ENCODE measurements at places on chromosomes 3 and 15.

- DNase-seq = no peak
Observed at GRCh38 chr3:59235634-59236012, 185.8 kb upstream of the CFAP20DC start.

- no peak for DNase-seq
Observed at GRCh38 chr15:50107591-50108408, 11.2 kb downstream of the ATP8B4 start.

DNA sequence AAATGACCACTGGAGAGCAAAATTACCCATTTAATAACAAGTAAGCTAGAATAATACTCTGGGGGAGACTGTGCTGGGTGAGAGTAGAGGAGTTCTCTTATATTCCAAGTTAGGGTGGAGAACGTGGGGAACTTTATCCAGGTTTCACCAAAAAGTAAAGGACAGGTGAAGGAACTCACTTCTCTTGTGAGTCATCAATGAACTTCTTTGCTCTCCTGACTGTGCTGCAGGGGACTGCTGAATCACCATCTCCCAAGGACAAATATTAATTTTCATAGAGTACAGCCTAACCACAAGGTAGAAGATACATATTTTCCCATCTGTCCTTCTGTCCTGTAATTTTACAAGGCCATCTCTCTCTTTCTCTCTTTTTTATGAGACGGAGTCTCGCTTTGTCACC is 8.3 kb upstream of the PDCD6IP start:
- DNase-seq = no peak

DNA sequence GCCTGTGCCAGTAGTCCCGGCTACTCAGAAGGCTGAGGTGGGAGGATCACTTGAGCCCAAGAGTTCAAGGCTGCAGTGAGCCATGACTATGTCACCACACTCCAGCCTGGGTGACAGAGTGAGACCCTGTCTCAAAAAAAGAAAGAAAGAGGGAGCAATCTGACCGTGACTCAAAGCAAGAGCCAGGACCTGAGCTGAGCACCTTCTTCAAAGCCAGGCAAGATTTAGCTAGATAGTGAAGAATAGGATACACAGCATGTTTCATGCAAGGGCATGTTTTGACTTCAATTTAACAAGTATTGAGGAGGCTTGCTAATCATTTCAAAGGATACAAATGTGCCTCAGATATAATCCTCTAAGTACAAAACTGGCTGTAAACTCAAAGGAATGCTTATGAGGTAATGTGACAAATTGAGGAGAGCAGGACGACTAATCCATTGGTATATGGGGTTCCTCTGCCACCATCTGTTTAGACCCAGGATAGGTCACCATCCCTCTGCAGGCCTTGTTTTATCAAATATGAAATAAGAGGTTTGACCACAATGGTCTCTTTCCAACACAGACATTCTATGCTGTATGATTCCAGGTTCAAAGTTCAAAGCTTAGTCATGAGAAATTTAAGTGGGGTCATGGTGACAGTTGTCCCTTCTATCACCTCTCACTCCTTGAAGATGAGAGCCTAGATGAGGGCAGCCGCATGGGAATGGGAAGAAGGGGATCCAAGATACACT is 33.2 kb downstream of the RAB27A start:
- DNase-seq = no peak

- DNase-seq = no peak
Observed at GRCh38 chr15:83053151-83053550, 13.9 kb downstream of the BTBD1 start.

DNA sequence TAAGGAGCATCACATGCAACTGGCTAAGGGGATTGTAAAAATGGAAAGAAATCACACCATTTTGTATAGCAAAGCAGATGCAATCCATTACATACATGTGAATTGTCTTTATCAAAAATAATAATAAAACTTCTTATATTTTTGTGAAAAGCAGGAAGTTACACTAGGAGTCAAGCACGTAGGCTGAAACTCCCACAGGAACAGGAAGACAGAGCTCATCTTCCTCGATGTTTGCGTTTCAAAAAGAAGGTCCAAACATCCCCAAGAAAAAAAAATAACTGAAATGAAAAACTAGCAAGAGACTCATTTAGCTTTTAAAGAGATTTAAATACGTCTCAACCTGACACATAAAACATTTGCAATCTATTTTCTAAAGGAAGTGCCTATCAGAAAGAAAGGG is 106.6 kb downstream of the TGFBR2 start:
- no peak for DNase-seq

DNA sequence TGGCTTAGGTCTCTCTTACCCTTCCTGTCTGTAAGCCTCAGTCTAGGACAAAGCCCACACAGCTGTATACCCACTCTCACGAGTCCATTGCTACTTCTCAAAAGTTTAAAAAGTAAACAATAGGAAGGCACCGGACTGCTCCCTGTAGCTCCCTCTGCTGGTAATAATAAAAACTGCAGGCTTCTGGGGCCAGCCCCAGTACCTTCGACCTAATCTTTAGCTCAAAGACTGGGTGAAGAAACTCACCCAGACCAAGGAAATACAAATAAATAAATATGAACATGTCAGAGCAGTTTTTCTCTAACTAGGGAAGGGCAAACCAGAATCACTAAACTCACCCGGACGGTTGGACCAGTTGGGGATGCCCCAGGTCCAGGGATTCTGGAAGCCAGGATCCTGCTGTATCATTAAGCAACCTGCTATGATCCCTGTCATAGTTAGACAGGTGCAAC is 5.0 kb downstream of the FAM219B start:
- no peak for DNase-seq

- no peak for DNase-seq
Observed at GRCh38 chr3:147394884-147395225, 11.5 kb downstream of the ZIC4 start.

- no peak for DNase-seq
Observed at GRCh38 chr15:38613085-38613484, 48.5 kb upstream of the RASGRP1 start.

DNA sequence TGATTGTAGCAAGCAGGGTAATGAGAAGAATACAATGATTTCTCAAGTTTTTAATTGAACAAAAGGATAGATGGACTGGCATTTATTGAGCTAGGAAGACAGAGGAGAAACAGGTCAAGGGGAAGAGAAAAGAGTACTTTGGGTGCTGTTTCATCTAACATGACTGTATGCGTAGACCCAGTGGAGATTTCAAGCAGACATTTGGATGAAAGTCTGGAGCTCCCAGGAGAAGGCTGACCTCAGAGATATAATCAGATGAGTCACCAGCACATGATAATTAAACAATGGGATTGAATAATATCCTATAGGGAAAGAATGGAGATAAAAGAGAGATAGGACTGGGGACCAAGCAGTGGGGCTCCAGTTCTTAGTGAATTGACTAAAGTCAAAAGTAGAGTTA is 194.9 kb downstream of the ARRDC4 start:
- no peak for DNase-seq

DNA sequence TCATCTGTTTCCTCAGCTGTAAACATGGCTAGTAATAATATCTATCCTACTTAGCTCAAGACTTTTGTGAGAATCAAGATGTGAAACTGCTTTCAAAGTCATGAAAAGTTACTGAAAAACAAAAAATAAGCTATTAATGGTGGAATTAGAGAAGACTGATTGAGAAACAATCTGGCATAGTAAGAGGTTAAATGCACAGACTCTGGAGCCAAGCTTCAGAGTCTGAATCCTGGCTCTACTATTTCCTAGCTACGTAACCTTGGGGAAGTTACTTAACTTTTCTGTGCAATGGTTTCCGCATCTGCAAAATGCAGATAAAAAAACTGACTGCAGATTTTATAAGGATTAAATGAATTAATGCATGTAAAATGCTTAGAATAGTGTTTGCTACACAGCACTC is 28.8 kb downstream of the LRRFIP2 start:
- DNase-seq = no peak

- no peak for DNase-seq
Observed at GRCh38 chr3:72070005-72070404, 285.1 kb upstream of the PROK2 start.

DNA sequence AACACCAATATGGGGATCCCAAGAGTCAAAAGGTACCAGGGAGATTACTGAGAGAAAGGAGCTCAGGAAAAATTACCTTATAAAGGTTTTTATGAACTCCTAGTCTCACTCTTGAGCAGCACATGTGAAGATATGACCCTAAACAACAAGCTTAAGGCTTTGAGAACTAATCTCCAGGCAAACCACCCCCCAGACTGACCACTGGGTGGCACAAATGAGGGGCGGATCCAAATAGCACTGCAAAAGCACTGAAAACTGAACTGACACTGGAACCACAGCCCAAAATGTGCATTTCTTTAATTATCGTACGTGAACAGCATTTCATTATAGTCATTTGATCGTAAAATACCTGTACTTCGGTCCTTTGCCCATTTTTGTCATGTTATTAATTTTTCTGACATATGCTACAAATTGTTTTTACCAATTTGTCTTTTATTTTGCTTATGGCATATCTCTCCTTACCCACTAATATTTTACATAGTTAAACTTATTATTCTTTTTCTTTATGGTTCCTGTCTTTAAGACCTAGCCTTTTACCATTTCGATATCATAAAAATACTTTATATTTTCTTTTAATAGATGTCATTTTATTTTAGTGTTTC is 31.5 kb upstream of the TFDP2 start:
- no peak for DNase-seq

- no peak for DNase-seq
Observed at GRCh38 chr3:38588371-38588971, 61.0 kb downstream of the SCN5A start.

DNA sequence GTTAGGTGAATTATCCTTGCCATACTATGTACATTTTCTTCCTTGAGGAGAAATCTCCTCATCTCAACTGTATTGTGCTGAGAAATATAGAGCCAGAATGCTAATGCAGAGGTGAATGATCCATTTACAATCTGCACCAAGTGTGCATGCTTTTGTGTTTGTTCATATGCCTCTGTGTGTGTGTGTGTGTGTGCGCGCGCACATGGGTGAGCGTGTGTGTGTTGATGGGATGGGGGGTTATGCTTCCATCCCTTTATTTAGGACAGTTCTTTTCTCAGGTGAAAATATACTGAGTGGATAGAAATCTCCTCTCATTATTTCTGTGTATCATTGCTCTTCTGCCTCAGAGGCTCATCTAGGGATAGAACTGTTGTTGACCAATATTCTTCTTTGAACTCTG is 626.1 kb downstream of the MCTP2 start:
- no peak for DNase-seq

DNA sequence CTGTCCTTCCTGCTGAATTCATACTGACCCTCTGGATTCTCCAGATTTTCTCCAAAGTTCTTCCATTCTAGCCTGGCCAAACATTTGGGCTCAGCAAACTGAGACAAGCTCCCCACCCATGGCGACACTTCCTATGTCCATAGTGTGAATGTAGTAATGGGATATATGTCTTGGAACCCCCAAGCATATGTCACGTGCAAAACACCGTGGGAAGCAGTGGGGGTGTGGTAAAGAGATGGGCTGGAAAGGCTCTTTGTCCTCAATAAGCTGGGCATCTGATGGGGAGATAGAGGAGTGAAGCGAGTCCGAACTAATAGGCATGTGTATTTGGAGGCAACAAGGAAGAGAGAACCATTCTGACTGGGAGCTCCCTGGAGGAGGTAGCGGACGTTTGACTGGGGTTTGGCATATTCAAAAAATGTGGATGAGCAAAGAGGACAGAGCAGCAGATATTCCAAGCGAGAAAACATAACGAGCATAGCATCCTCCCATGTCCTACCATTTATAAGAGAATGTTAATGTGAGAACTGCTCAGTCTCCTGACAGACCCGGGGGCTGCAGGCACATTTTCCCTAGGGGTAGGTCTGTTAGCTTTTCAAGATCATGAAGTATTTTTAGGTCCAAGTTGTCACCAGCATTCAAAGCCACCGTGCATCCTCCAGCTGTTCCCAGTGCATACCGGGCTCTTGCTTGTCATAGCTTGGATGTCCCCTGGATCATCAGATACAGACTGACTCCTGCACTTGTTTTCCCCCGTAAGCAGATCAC is 25.6 kb downstream of the TPM1 start:
- no peak for DNase-seq

DNA sequence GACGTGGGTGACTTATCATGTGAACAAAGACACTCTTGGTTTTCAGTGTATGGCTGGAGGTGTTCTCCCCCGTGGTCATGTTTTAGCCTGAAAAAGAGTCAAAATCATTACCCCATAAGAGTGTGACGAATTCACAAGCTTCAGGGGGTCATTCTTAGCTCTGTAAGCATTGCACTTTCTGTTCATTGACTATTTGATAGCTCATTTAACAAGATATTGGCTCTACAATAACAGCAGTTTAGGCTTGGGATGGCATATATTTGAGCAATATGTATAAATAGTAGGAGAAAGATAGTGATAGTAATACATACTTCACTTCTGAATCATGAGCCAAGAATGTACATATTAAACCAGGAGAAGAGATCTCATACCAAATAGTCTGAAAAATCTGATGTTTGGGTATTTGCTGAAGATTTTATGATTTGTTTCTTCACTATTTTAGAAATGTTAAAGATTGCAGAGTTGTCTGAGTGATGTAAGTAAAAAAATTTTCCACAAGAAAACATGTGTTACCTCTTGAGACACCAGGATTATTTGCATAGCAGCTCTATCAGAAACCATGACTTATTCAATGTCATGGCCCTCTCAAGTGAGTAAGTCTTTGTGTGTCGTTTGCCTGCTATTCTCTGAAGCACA is 996.0 kb downstream of the OTOL1 start:
- no peak for DNase-seq

- DNase-seq = no peak
Observed at GRCh38 chr3:36591959-36592358, 172.4 kb downstream of the DCLK3 start.

GRCh38 chr3:185824051-185825005 is 514 bp downstream of the IGF2BP2 start:
- DNase-seq = no peak

- no peak for DNase-seq
Observed at GRCh38 chr3:4821338-4821737, 157.9 kb upstream of the BHLHE40 start.

DNA sequence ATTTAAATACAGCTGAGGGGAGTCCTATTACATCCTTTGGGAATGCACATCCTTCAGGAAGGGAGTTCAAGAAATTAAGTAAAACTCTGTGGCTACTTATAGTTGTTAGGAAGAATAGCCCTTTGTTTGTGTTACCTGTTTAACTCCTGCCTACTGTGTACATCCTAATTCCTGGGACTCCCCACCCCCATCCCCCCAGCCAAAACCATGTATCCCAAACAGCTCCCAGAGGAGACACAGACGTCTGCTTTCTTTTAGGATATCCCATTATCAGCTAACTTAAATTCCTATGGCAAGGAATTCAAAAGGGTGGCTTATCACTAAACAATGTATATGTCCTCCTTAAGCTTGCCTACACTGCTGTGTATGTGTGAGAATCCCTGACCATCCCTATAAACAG is 581.7 kb downstream of the DIPK2A start:
- DNase-seq = no peak

All from NCI-H446 (cell line).